Lower lobe of right lung (tissue), 2 donors: ENCODE measurements at places on chromosomes 13 and 19.
A peak's percentile ranks its signal among the peaks of the same experiment; 100 is the strongest.

DNA sequence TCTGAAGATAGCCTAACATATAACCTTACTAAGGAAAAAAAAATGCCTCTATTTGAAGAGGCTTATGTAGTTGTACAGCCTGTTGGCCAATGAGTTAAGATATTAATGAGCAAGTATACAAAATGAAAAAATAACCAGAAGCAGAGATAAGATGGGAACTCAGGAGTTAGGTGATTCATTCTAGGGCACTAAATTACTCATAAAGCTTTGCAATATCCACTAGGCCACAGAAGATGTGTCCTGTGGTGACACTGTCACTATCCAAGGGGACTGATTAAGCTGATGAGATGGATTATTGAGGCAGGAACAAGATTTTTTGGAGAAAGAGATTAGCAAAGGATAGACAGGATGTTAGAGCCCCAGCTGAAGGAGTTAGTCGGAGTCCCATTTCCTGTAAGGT lies 99.6 kb downstream of the LIG4 start:
- DNase-seq = no peak

DNA sequence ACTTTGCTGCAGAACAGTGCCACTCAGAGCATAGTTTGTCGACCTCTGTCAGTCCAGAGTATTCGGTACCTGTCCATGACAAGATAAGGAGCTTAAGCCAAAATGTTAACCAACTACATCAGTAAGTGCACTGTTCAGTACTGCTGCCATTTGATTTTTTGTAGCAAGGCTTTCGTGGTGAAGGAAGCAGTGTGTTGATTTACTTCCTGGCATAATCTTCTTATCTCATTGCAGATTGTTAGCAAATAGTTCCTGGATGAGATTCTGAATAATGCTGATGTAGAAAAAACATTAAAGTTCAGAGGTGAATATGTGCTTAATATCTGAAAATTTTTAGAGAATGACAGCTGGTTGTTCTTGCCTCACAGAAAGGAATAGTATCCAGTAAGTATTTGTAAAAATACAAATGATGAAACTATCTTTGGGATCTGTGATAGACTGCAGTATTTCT lies 85.7 kb downstream of the LRRC63 start:
- no peak for DNase-seq

GRCh38 chr19:29003641-29004409 lies 209.1 kb downstream of the UQCRFS1 start:
- DNase-seq = no peak

GRCh38 chr19:7611541-7612279 lies 16.0 kb downstream of the CAMSAP3 start:
- DNase-seq = no peak

DNA sequence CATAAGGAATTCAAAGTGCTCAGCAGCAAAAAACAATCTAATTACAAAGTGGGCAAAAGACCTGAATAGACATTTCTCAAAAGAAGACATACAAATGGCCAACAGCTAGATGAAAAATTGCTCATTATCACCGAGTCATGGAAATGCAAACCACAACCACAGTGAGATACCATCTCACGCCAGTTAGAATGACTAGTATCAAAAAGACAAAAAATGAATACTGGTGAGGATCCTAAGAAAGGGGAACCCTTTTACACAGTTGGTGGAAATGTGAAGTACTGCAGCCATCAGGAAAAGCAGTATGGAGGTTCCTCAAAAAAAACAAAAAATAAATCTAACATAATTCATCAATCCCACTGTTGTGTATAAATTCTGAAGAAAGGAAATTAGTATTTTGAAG lies 1206.1 kb downstream of the EFNB2 start:
- DNase-seq = no peak

- DNase-seq = no peak
Measured at GRCh38 chr19:23956051-23956450, 41.4 kb downstream of the ZNF726 start.

GRCh38 chr19:6813659-6814058 lies 41.2 kb downstream of the VAV1 start:
- DNase-seq = no peak

DNA sequence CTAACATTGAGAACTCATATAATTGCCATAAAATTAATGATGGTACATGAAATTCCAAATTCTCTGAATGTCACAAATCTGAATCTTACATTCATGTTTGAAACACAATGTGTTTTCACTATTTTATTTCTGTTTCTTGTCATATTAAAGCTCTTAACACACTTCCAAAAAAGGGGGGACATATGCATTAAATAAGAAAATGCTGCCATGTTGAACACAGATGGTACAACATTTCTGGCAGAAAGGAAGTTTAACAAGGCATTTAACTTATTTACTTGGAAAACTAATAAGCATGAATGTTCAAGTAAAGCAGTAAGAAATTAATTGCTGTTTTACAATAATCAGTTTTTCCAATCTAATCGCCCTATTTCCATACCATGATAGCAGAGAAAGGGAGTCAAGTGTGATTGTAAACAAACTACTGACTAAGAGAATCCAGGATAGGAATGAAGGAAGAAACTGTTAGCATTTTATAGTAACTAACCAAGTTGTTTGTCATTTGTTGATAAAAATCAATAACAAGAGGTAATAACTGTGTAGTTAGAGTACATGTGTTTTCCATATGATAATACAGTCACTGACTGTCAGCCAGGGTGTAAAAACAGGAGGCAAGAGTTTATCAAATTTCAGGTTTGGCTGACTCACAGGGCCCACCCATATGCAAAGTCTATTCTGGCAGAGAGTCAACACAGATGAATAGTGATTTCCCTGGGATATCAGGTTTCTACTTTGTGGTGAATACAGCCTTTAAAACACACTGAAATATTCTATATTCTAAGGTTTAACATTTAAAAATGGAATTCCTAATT lies 5.7 kb upstream of the FOXO1 start:
- no peak for DNase-seq

GRCh38 chr13:52765611-52766390 lies 26.2 kb upstream of the CNMD start:
- DNase-seq = no peak

DNA sequence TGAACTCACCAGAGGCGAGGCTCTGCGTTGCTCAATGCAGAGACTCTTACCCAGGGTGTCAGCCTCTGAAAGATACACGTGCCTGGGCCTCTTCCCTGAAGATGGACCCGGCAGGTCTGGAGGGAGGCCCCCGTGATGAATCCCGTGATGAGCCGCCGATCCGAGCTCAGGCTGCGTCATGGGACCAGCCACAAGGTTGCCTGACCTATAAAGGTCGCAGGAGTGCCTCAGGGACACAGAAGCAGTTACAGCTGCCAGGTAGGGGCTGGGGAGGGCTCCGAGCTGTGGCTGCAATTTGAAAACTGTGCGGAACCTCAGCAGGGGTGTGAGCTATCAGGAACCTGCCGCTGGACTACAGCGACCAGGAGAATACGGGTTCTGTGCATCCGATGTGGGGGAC lies 10.5 kb upstream of the ATP11A start:
- DNase-seq = peak; percentile 28

DNA sequence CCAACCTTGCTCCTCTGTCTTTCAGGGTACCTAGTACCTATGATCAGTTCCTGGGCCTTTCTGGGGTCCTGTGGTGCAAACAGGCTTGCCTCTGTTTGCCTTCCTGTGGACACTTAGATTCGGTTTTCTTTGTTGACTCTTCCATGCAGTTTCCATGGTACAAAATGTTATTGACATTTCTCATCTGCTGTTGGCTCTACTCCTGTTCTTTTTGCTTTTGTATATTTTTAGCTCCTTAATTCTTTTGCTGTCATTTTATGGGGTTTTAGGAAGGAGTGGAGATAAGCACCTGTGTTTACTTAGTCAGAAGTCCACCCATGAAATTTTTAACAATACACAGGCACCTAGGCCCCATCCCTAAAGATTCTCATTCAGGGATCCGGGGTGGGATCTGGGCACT lies 20.5 kb upstream of the CNMD start:
- DNase-seq = no peak

DNA sequence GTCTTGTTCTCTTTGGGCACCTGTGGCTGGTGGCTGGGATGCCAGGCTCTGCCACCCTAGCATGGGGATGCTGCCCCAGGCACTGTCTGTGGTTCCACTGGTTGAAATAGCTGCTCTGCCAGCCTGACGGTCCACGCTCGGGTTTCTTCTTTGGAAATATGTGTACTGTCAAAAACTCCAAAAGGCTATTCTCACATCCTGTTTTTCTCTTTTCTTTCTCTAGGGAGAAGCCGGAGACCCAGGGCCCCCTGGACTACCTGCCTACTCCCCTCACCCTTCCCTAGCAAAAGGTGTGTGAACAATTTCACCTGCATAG lies 115.0 kb downstream of the RAB20 start:
- no peak for DNase-seq

GRCh38 chr19:39317476-39317875 lies 3.2 kb downstream of the LRFN1 start:
- no peak for DNase-seq
